Activated B cell treated with CpG ODN at 0.5 μM for 24 hours (primary cell): ENCODE measurements at places on chromosomes 16 and 17.

DNA sequence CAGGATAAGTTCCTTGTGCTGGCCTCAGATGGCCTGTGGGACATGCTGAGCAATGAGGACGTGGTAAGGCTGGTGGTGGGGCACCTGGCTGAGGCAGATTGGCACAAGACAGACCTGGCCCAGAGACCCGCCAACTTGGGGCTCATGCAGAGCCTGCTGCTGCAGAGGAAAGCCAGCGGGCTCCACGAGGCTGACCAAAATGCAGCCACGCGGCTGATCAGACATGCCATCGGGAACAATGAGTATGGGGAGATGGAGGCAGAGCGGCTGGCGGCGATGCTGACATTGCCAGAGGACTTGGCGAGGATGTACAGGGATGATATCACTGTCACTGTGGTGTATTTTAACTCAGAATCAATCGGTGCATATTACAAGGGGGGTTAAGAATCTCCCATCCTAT, 5.2 kb downstream of the PDP2 start:
- DNase-seq, result no peak

DNA sequence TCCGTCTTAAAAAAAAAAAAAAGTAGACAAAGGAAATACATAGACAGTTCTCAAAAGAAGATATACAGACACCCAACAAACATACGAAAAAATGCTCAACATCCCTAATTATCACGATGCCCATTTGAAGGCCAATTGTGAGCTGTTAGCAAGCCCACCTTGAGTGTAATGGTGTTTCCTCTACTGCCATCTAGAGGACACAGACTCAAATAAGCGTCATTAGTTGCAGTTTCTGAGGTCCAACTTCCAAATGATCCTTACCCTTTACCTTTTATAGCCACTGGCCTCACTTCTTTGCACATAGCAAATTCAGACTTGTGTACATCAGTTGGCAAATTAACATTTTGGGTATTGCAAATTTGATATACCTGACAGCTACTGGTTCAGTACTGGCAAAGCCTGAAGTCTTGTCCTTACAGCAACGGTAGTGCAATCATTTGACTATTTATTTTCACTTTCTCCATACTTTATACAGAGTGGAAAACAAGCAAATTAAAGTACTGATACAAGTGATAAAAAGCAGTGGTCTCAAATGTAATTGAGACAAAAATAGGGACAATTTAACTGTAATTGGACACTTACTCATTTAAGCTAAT, 536.3 kb upstream of the EEF2KMT start:
- no peak for DNase-seq

DNA sequence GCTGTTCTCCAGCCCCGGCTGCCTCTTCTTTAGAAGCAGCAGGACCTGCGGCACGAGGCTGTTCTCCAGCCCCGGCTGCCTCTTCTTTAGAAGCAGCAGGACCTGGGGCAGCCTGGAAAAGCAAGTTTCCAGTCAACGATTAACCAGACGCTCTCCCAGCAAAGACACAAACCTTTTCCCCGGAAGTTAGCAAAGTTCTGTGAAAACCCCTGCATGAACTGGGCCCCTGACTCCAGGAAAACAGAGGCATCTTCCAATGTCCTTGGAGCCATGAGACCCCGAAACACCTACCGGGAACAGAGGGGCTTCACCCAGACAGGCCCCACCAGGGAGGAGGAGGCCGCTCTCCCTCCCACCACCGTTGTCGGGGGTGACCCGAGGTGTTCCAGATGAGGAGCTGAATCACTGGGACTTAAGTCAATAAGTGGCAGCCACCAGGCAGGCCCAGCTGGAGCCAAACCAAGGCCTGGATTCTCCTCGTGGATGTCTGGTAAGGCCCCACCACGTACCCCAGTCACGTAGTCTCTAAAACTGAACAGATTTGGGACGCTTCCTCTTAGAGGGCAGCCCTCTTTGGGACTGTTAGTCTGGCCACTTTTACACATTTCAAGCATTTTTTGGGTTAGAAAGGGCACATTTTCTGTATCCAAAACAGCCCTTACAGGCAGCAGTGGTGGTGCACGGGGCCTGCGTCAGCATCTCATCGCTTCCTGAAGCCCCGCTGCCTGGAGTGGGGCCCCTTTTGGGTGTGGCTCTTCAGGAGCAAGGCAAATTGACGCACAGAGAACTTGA, at the start of gene RPH3AL:
TSS of gene RPH3AL (minus strand) at position 387 of the 792 bp plus-strand sequence. CDS start 25,264 bp downstream, outside the sequence.
- DNase-seq, result no peak

GRCh38 chr17:82143333-82143732, 45.3 kb upstream of the FASN start:
- DNase-seq, result no peak

GRCh38 chr16:56783344-56783743, 53.4 kb downstream of the NUP93 start:
- no peak for DNase-seq

DNA sequence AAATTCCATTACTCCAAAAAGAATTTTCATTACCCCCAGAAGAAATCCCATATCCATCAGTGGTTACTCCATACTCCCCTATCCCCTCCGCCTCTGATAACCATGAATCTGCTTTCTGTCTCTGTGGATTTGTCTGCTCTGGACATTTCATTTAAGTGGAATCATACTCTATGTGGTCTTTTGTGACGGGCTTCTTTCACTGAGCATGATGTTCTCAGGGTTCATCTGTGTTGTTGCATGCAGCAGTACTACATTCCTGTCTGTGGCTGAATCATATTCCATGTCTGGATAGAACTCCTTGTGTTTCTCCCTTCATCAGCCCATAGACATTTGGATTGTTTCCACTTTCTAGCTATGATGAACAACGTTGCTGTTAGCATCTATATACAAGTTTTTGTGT, 59.5 kb upstream of the IRX3 start:
- DNase-seq, result no peak

DNA sequence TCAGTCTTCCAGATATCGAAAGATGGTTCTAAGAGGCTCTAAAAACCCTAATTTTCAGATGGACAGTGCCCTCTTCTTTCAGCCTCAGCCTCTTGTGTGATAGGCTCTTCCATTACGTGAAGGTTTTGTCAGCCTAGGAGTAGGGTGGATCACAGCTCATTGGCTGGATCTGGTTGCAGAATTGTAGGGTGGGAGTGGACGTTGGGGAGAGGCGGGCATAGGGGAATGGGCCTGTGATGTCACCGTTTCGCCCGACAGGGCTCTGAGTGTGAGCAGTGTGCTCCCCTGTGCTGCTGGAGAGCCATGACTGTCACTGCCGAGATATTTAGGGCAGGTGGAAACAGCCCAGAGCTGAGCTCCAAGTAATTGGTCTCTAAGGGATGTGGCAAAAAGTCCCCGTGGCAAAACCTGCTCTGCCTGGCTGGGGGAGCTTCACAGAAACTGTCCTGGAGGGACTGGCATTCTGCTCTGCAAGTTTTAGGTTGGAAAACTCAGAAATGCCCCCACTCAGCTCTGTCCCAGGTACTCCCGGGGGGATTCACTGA, 6.2 kb upstream of the WFIKKN1 start:
- DNase-seq, result no peak

GRCh38 chr16:17446661-17447060, 24.1 kb downstream of the XYLT1 start:
- DNase-seq, result no peak

DNA sequence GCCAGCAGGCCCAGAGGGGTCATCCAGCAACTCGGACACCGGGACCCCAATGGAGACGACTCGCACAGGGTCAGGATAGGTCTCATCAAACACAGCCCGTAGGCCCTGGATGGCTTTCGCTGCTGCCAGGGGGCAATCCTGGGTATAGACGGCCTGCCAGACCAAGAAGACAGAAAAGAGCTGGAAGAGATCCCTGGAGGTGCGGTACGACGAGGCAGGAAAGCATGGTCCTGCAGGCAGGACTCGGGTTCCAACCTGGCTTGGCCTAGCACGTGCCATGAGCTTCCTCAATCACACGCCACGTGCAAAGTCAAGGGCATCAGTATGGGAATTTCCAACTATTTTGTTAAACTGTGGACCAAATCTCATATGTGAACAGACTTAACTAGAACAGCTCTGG, 6.3 kb upstream of the EXOSC6 start:
- no peak for DNase-seq

GRCh38 chr16:89506791-89507191, 1.4 kb upstream of the SPG7 start:
- no peak for DNase-seq

DNA sequence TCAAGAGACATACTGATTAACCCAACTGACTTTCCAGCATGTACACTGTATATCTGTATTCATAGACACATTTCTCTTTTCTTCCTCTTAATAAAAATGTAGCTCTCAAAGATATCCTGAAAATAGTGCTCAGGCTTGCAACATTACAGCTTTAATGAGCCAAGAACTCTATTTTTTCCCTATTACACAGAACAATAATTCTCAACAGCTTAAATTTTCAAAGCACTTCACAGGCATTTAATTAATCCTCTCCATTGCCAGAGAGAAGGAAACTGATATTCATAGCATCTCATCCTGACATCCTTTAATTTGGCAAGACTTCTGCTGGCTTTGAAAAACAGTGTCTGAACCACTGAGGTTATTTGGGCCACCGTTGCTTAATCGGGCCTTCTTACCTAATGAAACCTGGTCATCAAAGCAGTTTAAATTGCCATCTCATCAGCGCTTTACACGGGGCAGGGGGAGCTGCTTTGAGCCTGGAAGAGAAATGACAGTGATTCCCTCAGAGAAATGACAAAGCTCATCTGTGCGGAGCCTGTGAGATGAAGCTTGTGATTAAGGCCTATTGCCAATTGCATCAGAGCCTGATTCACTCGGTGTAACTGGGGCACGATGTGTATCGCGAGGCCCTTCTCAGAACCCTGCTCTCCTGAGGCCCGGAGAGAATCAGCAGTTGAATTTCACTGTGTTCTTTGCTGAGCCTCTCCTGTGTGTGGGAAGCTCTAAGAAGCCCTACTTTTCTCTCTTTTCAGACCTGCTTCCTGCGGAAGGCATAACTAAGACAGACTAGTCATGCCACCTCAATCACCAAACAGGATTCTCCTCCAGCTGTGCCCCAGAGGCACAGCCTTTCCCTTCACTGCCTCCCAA, 8.5 kb upstream of the SIAH1 start:
- no peak for DNase-seq

DNA sequence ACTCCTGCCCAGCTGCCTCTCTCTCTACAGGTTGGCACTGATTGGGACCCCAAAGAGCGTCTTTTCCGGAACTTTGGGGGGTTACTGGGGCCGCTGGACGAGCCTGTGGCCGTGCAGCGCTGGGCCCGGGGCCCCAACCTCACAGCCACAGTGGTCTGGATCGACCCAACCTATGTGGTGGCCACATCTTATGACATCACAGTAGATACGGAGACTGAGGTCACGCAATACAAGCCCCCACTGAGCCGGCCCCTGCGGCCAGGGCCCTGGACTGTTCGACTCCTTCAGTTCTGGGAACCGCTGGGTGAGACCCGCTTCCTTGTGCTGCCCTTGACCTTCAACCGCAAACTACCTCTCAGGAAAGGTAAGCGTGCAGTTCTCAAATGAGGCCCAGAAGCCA, 12.3 kb downstream of the XYLT2 start:
- DNase-seq, result no peak
